ENCODE measurements at places on chromosomes 4 and X.

DNA sequence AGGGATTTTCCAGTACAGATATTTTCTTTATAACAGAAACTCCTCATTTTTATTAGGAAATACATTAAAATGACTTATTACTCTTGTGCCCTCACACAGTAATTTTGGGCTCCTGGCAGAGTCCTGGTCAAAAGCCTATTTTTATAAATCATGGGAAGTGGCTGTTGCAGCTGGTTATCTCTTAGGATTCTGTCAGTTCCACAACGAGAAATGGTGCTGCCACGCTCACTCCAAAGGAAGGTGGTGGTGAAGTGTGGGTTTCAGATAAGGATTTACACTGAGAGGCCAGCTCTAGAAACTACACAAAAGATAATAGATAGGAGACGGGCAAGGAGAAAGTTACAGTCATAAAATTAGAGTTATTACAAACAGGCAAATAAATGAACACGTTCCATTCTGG, 159.2 kb upstream of the FAM241A start:
- no peak for DNase-seq

GRCh38 chr4:61860376-61860775, 660.2 kb downstream of the ADGRL3 start:
- no peak for DNase-seq

GRCh38 chrX:125203737-125204578, 115.7 kb upstream of the TEX13C start:
- DNase-seq, result peak; percentile 76

DNA sequence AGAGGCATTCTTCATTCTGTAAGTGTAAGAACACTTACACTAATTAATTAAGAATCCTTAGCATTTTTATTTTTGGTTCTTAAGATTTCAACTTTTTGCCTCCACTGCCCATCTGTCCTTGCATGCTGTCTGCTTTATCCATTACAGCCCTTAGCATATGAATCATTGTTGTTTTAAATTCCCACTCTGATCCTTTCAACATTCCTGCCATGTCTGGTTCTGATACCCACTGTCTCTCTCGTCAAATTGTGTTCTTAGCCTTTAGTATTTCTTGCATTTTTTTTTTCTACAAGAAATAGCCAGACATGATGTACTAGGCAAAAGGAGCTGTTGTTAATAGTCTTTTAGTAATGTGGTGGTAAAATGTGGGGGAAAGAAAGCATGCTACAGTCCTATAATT, 1360.0 kb downstream of the TECRL start:
- no peak for DNase-seq

GRCh38 chrX:140157143-140157542, 191.8 kb upstream of the CXorf66 start:
- DNase-seq, result no peak

DNA sequence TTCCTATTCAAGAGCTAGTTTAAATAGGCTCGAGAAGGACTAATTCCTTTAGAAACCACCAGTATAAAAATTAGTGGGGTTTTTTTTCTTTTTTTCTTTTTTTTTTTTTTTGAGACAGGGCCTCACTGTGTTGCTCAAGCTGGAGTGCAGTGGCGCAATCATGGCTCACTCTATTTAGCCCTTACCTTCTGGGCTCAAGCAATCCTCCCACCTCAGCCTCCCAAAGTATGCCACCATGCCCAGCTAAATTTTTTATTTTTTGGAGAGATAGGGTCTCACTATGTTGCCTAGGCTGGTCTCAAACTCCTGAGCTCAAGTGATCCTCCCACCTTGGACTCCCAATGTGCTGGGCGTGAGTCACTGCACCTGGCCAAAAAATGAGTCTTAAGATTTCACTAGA, 52.8 kb downstream of the APOO start:
- no peak for DNase-seq

GRCh38 chr4:141347684-141348083, 127.0 kb downstream of the ZNF330 start:
- no peak for DNase-seq

DNA sequence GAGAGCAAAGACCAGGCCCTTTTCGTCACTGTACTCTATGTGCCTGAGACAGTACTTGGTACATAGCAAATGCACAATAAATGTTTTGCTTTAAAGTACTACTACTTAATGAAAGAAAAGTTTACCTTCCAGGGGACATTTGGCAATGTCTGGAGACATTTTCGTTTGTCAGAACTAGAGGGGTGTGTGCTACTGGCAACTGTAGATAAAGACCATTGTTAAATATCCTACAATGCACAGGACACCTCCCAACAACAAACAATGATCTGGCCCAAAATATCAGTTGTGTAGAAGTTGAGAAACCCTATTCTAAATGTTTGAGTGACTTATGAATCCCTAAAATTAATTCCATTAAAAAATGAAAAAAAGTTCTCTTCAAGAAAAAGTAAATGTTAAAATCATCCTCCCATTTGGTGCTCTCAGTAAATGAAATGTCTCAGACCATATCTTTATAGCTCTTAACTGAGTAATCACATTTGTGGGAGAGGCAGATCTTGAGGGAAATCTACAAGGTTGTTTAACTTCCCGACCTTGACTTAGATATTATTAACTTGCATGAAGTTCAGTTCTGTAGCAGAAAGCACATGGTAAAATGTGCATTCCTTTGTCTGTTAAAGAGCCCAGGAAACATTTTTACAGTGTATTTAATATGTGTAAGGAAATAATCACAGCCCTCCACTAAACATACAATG, 18.5 kb downstream of the EGFL6 start:
- DNase-seq, result no peak

DNA sequence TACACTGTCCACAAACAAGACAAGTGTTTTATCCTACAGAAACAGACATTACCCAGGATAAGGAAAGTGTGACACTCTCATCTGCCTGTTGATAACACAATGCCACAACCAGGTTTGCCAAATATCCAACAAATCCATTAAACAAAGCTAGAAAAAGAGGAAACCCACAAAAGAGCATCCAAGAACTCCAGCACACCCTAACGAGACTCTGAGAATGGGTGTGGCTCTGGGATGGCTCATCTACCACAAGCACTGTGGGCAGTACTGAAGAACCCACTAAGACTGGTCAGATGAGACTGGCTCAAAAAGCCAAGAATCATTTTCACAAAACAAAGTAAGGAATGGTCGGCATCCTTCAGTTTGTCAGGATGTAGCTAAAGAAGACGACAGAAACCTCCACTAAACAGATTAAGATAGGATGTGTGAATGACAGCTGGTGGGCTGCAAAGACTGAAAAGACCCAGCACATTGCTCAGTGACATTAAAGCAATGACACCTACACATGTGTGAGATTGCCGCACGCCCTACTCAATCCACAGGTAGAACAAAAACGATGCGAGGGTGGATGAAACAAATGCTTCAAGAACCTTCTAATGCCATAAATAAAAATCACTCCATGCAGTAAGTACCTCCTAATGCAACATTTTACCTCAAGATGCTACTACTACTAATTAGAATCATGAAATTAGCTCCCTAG, 14.7 kb downstream of the ATP8A1 start:
- no peak for DNase-seq

GRCh38 chrX:12548746-12549145, 242.5 kb upstream of the PRPS2 start:
- DNase-seq, result peak; percentile 29

- no peak for DNase-seq
These were observed 331.0 kb downstream of the PCDH7 start for GRCh38 chr4:31051151-31051550.

- no peak for DNase-seq
These were observed 109.1 kb downstream of the ATP8A1 start for GRCh38 chr4:42547805-42548204.

DNA sequence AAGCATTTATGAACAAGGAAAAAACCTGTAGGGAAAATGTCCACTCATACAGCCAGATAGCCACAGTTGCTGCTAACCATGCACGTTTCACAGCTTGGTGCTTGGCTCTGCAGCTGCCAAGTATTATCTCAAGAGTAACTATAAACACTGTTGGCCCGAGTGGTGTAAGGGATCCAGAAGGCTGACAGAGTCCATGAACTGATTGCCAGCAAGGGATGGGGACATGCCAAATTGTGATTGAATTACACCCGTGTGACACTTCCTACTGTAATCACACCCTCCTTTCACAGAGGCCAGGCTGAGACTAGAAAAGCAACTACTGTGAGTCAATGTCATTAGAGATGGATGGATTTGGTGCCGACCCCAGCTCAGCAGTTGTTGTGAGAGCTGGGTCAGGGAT, 223.9 kb upstream of the ANKRD50 start:
- peak; percentile 98 for DNase-seq

- DNase-seq, result no peak
These were observed 553.0 kb downstream of the STPG2 start for GRCh38 chr4:97590266-97590665.

DNA sequence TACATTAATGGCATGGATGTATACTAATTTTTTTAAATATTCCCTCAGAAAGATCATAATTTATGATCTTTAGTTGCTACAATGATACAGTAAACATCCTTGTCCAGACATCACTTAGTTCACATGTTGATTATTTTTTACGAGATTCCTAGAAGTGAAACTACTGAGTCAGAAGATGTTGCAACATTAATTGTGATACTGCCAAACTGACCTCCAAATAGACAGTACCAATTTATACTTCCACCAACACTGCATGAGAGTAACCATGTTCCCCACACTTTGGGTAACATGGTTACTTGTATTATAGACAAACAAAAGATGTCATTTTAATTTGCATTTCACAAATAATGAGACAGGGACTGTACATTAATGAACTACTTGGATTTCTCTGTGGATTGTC, 19.6 kb downstream of the RCHY1 start:
- no peak for DNase-seq

GRCh38 chr4:151905197-151905596, 144.4 kb upstream of the GATB start:
- DNase-seq, result no peak

- no peak for DNase-seq
These were observed 38.4 kb upstream of the FAM9B start for GRCh38 chrX:9072281-9072680.

GRCh38 chr4:16187455-16187854, 38.8 kb downstream of the TAPT1 start:
- DNase-seq, result no peak

All from tongue (tissue), 3 donors.